ENCODE measurements at places on chromosomes 13 and 19. TPM values are rescaled to one million over a fixed set of nuclear protein-coding genes. Genes with fewer than 3 reads are reported as not detected.

GRIN3B gene
- total RNA-seq: not detected

ZNF835 gene
- 0.04 TPM for total RNA-seq

KLF5 gene
- total RNA-seq: 302 TPM

BCL3 gene
- total RNA-seq: 67.6 TPM

GIPR gene
- total RNA-seq: 0.16 TPM

ACP7 gene
- 0.32 TPM for total RNA-seq

IL11 gene
- 0.24 TPM for total RNA-seq

CD79A gene
- total RNA-seq: 2.6 TPM

ONECUT3 gene
- total RNA-seq: not detected

DNA sequence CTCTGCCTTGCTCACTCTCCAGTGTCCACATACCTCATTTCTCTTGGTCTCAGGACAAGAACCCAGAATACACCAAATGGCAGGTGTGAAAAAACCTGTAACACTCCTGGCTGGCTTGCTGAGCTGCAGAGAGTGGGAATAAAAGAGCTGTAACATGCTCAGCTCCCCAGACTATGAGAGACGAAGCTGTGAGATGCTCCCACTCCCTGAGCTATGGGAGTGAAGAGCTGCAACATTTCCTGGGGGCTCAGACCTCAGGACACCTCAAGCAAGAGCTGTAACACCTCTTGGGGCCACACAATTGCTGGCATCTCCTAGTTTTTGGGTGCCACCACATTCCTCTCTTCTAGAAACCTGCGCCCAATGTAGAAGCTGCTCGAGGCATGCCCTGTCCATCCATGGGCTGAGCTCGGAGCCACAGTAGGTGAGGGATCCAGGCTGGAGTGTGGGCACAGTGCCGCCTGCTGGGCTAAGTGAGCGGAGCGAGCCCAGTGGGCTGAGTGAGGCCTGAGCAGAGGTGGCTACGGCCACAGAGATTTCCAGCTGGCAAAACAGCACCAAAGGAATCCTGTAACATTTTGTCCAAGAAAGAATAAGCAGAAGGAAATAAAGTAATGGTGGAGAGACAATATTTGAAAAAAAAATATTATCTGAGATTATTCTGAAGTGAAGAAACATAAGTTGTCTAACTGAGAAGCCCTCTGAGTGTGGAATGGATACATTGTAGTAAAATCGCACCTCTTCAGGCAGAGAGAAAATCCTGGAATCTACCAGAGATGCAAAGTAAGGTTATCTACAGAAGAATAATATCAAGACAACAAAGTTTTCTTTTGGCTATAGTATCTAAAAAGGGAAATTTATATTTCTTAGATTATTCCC lies 186.2 kb upstream of the PCDH9 start:
- ATAC-seq: peak; percentile 32

DNA sequence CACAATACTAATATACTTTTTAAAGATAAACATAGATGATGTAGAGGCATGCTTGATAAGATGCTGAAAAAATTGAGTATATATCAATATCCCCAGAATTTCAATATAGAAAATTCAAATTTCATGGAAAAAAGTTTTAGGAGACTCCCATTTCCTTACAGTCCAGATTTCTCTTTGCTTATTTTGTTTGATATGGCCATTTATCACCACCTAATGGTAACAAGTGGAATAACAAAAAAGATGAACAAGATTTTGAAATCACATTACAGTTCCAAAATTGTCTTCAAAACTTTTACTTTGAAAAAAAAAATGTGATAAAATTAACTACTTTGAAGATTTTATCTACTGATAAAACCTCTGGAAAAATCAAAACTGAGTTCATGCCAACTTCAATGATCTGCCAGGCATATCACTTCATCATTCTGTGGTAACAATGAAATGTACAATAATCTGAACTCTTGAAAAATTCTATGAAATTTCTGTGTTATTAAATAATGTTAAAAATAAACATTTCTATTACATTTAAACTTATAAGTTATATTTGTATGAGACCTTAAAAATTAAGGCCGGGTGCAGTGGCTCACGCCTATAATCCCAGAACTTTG lies 17.5 kb downstream of the MIPEP start:
- ATAC-seq: no peak

- no peak for ATAC-seq
Observed at GRCh38 chr19:29934781-29935180, 7.3 kb upstream of the URI1 start.

GRCh38 chr13:111480976-111481375 lies 160.5 kb downstream of the TEX29 start:
- ATAC-seq: no peak

- ATAC-seq: no peak
Observed at GRCh38 chr13:48246102-48246501, 13.1 kb downstream of the ITM2B start.

- ATAC-seq: no peak
Observed at GRCh38 chr13:101763191-101763590, 310.7 kb downstream of the ITGBL1 start.

DNA sequence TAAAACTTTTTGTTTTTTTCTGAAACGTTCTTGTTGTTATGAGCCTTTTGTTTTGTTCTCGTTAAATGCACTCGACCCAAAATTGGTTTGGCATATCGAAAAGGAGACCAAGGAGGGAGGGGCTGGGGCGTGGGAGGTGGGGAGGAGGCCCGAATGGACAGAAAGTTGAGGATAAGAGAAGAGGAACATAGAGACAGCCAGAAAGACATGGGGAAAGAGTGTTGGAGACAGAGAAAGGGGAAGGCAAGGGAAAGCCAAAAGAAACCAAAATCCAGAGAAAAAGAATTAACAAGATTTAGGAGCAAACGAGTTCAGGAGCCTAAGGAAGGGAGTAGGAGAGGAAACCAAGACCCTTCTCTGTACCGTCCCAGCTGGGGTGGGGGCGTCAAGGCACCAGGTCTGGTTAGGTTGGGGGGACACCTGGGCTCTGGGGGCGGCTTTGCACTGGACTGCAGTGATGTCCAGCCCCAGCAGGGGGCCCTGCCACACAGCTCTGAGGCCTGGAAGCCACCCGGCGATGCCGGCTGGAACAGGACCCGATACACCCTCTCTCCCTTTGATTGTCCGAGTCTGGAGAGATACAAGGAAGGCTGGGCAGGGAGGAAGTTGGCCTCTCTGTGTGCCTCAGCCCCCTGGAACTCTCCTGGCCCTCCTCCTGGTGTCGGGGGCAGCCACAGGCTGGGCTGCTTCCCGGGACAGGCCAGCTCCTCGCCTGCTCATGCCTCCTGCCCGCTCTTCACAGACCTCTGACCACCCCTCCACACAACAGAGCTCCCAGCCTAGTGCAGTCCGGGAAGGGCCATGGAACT lies 11.6 kb upstream of the ASF1B start:
- peak; percentile 63 for ATAC-seq

GRCh38 chr19:52188822-52189734 lies 774 bp upstream of the PPP2R1A start:
- ATAC-seq: peak; percentile 2

- no peak for ATAC-seq
Observed at GRCh38 chr13:99051768-99052455, 74.0 kb upstream of the DOCK9 start.

GRCh38 chr13:111609631-111610030 lies 289.2 kb downstream of the TEX29 start:
- no peak for ATAC-seq

GRCh38 chr13:70125693-70126092 lies 17.4 kb upstream of the KLHL1 start:
- ATAC-seq: no peak

DNA sequence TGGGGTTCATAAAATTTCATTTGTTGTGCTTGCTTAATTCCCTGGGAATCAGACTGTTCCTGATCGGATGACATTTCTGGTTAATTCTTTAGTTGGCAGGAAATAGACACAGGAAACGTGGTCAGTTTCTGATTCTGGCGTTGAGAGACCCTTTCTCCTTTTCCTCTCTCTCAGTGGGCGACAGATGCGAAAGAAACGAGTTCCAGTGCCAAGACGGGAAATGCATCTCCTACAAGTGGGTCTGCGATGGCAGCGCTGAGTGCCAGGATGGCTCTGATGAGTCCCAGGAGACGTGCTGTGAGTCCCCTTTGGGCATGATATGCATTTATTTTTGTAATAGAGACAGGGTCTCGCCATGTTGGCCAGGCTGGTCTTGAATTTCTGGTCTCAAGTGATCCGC lies 10.8 kb downstream of the LDLR start:
- ATAC-seq: no peak

GRCh38 chr13:30560212-30560611 lies 57.5 kb upstream of the USPL1 start:
- ATAC-seq: no peak

DNA sequence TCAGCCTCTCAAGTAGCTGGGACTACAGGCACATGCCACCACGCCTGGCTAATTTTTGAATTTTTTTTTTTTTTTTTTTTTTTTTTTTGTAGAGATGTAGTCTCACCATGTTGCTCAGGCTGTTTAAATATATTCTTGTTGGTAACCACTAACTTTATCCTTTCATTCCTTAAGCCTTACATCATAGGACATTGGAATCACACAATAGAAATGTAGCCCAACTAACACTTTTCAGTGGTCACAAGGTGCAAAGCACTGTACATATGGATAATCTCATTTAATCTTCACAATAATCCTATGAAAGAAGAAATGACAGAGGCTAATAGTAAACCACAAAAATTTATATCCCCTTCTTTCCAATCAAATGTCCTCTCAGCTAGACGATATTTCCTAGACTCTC lies 417.8 kb upstream of the DACH1 start:
- no peak for ATAC-seq

DNA sequence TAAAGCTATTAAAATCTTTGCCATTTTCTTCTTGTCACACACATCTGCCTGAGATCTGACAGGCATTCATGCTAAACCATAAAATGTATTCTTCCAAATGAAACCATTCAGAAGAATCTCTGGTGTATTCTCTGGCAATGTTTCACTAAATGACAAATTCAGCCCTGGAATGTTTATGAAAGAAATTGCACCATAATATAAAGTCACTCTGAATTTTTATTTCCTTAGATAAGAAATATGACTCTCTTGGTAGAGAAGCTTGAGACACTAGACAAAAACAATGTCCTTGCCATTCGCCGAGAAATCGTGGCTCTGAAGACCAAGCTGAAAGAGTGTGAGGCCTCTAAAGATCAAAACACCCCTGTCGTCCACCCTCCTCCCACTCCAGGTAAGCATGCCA lies 14.3 kb downstream of the OLFM4 start:
- no peak for ATAC-seq

GRCh38 chr19:39410017-39410830 lies 2.2 kb upstream of the PLEKHG2 start:
- peak; percentile 3 for ATAC-seq

- ATAC-seq: peak; percentile 27
Observed at GRCh38 chr13:29546662-29547061, 48.8 kb downstream of the SLC7A1 start.

GRCh38 chr13:23243066-23243465 lies 62.3 kb downstream of the SGCG start:
- no peak for ATAC-seq

GRCh38 chr13:99375738-99376080 lies 68.5 kb upstream of the GPR183 start:
- ATAC-seq: no peak

- ATAC-seq: no peak
Observed at GRCh38 chr19:8910775-8911414, 78.7 kb downstream of the MBD3L1 start.

DNA sequence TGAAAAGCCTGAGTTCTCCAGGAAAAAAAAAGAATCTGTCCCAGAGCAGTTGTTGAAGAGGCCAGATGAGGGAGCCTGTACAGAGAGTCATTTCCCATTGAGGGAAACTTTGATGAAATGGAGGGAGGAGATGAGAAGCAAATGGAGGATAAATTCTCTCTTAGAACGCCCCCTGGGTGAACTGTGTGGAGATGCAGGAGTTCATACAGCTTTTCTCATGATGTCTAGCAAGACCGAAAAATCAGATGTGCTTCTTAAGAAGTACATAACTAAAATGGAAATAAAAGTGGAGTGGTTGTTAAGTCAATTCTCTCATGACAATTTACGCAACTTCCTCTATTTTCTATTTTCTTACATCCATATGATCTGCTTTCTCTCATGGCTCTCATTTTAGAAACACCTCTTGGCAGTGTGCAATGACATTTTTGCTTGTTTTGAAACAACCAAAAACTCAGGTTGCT lies 1263.1 kb downstream of the PCDH9 start:
- no peak for ATAC-seq

GRCh38 chr13:44051918-44052675 lies 172.4 kb downstream of the LACC1 start:
- no peak for ATAC-seq

GRCh38 chr19:18171605-18172327 lies 1.8 kb upstream of the IFI30 start:
- ATAC-seq: no peak

GRCh38 chr19:13024126-13024950 lies 29.1 kb downstream of the NFIX start:
- ATAC-seq: no peak
